ENCODE measurements at places on chromosomes 5 and 9. TPM values are rescaled to one million over a fixed set of nuclear protein-coding genes. Genes with fewer than 3 reads are reported as not detected.

ASPN gene
- not detected for total RNA-seq

FAM81B gene
- total RNA-seq, result not detected

CDX1 gene
- not detected for total RNA-seq

SLC9A3 gene
- total RNA-seq, result 2.4 TPM

NUDCD2 gene
- total RNA-seq, result 27.4 TPM

SLC27A6 gene
- total RNA-seq, result not detected

BASP1 gene
- total RNA-seq, result 2.4 TPM

POU5F2 gene
- 1.7 TPM for total RNA-seq

CCL28 gene
- total RNA-seq, result 25.7 TPM

MSX2 gene
- not detected for total RNA-seq

GGTA1 gene
- total RNA-seq, result not detected
